Aorta (tissue), 5 donors: ENCODE measurements at places on chromosomes 13 and 19. TPM values are rescaled to one million over a fixed set of nuclear protein-coding genes. Genes with fewer than 3 reads are reported as not detected.

GRCh38 chr13:41200126-41200525, 5.8 kb upstream of the KBTBD7 start:
- no peak for DNase-seq
- no peak overlapping the region for H3K4me3 ChIP-seq
- H3K27me3 ChIP-seq = no peaks in the 10 kb centered on the region
- no peaks in the 10 kb centered on the region for H3K36me3 ChIP-seq
- H3K4me1 ChIP-seq = no peaks in the 10 kb centered on the region
- H3K27ac ChIP-seq = no peak overlapping the region

DNA sequence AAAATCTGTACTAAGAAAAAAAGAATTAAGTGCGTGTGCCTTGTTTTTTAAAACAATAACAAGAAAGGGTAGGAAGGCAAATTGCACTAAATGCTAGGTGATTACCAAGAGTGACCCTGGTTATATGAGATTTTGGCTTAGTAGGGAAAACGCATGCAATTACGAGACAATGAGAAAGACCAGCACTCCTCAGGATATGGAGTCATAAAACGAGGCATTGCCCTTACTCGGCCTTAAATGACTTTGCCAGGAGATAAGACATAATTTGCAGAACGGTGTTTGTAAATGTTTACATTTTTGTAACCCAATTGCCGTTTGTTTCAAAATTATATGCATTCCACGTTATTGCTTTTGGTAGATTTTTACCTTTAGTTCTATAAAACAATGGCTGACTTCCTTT, 179.8 kb downstream of the RBM26 start:
- no peaks in the 10 kb centered on the region for H3K4me1 ChIP-seq
- H3K36me3 ChIP-seq = no peaks in the 10 kb centered on the region
- no peaks in the 10 kb centered on the region for H3K27me3 ChIP-seq
- no peak for DNase-seq

GRCh38 chr19:45464852-45465441, 2.8 kb upstream of the FOSB start:
- DNase-seq = no peak
- no peaks in the 10 kb centered on the region for H3K27me3 ChIP-seq
- H3K27ac ChIP-seq = no peak overlapping the region
- no peak overlapping the region for H3K4me3 ChIP-seq
- no peaks in the 10 kb centered on the region for H3K4me1 ChIP-seq
- no peaks in the 10 kb centered on the region for H3K36me3 ChIP-seq

The GNG14 gene
- not detected for total RNA-seq

- H3K4me3 ChIP-seq = no peak overlapping the region
- H3K27ac ChIP-seq = no peak overlapping the region
- H3K36me3 ChIP-seq = no peaks in the 10 kb centered on the region
- H3K4me1 ChIP-seq = no peaks in the 10 kb centered on the region
- DNase-seq = no peak
Observed at GRCh38 chr13:45821811-45822210, 29.7 kb downstream of the SIAH3 start.
